H1 (cell line): ENCODE measurements at places on chromosomes 1 and 21.

- no peak for DNase-seq
Observed at GRCh38 chr1:236117710-236118109, 24.6 kb upstream of the GPR137B start.

- DNase-seq = no peak
Observed at GRCh38 chr1:245956225-245956624, 550.9 kb downstream of the SMYD3 start.

DNA sequence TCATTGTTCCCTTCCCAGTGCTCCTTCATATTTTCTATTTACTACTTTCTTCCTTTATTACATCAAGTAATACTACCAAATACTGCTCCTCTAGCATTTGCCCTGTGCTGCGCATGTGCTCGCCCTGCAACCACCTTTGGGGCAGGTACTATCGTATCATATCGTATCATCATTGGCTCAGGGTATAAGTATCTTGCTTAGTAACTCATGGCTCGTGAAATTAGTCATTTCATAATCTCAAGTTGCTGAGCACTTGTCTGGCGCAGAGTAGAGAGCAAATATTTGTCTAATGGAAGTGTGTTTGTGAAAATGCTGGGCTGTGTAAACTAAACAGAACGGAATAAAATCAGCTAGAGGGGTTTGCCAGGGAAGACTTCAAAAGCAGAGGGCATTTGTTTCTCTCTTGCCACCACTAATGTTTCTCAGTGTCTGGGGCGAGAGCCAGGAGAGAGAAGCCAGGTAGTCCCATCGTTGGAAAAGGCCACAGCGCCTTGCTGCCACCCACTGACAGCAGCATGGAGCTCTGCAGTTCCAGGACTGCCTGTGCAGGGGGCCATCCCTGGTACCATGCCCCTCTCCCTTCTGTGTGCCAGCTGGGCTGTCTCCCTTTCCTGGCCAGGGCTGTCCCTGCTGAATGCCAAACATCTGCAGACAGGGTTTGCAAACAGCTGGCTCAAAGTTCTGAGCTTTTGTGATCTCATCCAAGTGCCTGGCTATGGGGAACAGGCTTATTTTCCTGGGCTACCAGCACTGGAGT is 20.0 kb upstream of the CPT2 start:
- DNase-seq = no peak

DNA sequence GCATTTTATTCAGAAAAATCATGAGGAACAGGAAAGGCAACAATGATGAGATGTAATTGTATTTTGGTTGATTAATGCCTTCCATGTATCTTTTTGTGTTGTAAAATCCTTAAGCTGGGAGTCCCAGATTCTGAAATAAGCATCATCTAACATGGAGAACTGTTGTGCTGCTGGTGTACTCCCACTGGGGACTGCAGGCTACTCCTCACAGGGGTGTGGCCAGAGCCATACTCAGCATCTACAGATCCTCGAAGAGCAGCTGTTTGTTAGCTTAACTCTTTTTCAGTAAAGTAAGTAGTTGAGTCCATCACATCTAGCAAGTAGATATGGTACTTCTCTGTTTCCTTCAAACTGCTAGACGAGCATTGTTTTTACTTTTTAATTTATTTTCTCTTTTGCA is 358.0 kb downstream of the BRINP3 start:
- DNase-seq = no peak

DNA sequence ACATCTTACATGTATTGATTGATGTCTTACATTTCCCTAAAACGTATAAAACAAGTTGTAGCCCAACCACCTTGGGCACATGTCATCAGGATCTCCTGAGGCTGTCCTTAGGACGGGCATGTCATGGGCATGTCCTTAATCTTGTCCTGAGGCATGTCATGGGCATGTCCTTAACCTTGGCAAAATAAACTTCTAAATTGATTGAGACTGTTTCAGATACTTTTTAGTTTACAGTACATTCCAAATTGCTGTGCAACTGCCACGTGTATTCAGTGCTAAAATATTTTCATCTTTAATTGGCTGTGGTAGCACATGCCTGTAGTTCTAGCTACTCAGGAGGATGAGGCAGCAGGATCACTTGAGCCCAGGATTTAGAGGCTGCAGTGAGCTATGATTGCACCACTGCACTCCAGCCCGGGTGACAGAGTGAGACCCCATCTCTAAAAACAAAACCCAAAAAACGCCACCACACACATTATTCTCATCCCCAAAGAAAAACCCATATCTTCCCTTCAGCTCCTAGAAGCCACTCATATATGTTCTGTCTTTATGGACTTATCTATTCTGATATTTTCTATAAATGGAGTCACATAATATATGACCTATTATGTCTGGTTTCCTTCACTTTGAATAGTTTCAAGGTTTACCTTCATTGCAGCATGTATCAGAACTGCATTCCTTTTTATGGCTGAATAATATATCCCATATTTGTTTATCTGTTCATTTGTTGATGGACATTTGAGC is 96.0 kb upstream of the BTG3 start:
- no peak for DNase-seq
